ENCODE measurements at places on chromosomes 13 and 19.

- DNase-seq: no peak
These were observed 785.6 kb upstream of the KLHL1 start for GRCh38 chr13:70893832-70894231.

DNA sequence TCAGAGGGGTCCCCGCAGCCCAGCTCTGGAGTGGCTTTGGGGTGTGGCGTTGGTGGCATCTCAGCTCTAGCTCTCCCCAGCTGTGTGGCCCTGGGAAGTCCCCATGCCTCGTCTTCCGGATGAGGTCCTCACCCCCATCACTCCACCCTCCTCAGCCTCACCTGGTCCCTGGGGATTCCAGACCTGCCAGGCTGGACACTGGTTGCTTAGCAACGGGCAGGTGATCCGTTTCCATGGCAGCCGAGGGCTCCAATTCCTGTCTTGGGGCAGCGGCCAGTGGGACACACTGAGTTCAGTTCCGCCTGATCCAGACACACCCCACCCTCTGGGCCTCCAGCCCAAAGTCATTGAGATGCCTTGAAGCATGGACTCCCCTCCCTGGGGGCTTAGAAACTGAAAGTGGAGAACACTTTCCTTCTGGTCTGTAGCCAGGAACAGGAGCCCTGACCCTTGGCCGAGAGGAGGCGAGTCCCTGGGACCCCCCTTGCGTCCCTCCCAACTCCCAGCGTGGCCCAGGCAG lies 7.7 kb upstream of the MISP start:
- no peak for DNase-seq

DNA sequence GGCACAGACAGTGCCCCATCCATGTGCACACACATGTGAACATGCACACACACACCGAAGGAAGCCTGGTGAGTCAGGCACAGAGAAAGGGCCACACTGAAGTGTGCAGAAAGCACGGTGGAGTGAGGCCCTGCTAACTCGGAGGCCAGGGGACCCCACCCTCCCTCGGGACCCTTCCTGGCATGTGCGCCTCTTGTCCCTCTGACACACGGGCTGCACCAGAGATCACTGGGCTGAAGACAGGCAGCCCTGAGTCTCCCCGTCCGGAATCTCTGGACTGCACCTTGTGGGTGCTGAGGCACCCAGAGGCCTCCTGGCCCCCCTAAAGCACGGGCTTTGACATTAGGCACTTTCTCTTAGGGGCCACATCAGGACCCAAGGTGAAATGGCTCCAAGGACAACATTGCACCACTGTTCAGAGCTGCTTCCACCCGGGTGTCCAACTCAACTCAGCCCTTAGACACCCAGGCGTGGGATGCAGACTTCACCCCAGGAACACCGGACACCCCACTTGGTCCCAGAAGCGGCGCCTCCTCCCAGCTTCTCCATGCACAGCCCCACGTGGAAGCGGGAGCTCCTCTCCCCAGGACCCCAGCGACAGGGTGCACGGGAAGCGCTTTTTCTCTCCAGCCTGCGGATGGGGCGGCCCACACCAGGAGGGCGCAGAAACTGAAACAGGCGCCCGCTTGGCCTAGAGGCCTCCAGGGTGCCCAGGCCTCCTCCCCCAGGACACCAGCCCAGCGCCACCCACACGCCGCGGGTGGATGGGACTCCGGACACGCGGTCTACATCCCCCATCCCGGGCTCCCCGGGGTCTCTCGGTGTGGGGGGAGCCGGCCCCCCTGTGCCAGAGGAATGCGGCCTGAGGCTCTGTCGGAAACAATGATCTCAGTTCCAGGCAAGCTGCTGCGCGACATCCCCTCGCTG lies 90.2 kb downstream of the SPACA7 start:
- no peak for DNase-seq

DNA sequence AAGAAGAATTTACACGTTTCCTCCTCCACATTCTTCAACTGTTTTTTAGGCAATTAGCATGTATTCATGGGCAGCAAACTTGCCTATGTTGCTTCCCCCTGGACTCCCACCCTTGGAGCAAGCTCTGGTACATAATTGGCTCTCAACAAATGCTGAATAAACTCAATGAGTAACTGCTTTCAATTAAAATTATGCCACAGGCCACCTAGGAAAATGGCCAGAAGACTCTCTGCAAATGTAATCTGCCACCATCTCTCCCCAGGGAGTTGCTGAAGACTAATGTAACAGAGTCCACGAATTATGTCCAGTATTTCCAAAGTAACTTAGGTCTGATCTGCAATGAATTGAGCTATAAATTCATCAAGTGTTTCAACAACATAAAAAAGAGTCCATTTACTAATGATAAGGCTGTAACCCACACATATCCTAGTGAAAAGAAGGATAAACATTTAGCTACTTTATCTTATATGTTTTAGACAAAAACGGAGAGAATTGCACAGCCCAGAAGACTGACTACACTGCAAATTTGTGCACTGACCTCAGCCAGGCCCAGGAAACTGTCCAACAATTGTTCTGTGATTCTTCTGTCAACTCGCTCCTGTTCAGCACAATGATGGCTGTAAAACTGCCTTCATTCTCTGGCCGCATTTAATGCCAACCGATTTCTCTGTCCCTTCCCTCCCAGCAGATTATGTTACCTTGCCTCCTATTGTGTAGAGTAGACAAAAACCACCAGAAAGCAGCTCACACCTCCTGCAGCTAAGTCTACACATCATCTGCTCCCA lies 808.6 kb upstream of the ARGLU1 start:
- no peak for DNase-seq

DNA sequence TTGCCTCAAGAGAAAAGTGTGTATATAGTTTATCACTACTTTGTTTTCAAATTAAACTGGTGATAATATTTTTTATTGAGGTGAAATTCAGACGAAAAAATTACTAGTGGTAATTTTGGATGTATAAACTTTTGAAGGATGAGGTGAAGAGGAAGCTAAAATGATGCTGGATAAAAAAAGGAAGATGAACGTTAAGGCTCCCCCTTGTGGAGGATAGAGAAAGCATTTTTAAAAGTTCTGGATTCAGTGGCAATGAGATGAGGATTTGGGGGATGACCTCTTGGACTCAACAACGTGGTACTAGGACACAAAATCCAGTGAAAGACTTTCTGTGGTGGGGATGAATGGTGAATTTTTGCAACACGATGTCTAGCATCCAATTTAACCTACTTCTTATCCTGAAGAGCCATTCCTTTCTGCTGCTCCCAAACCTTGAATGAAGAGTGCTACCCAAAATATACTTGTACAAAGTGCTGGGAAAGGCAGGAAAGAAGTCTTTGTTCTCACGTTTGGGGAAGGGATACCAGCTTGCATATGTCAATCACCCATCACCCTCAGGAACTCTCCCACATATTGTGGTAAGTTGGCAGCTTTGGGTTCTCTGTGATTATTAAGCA lies 7.3 kb upstream of the SIGLEC5 start:
- DNase-seq: no peak

DNA sequence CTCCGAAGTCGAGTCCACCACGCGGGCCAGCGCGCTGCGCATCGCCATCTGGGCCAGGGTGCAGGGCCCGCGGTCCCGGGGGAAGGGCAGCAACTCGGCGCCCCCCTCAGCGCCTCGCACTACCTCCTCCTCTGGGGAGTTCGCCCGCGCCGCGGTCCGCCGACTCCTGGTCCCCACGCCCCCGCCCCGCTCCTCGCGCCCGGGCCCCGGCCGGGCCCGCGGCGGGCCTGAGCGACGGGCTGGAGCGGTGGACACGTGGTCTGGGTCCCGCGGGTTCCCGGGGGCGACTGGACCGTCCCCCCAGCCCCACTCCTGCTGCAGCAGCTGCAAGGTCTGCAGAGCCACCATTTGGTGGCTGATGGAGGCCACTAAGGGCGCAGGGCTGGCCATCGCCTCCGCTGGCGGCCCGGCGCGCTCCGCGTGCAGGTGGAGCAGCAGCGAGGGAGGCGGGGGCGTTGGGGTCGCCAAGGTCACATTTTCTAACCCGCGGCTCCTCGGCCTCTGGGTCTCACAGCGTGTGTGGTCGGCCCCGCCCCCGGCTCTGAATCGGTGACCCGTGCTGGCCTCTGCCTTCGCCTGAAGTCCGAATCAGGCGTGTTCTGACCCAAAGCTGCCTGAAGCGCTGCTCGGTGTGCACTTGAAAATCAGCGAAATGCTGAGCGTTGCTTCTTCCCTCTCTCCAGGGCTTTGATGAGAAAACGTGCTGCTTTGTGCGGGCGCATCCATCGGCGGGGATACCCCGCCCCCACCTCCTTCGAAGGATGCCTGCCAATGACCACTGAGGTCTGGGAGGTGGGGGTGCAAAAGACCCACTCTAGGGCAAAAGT lies at the start of gene DLEU7:
DLEU7 (minus strand) TSS at position 436 of the 827 bp plus-strand sequence; CDS start at position 390, 46 bp downstream.
- peak; percentile 26 for DNase-seq

GRCh38 chr13:109205315-109205714 lies 575.9 kb downstream of the MYO16 start:
- no peak for DNase-seq

DNA sequence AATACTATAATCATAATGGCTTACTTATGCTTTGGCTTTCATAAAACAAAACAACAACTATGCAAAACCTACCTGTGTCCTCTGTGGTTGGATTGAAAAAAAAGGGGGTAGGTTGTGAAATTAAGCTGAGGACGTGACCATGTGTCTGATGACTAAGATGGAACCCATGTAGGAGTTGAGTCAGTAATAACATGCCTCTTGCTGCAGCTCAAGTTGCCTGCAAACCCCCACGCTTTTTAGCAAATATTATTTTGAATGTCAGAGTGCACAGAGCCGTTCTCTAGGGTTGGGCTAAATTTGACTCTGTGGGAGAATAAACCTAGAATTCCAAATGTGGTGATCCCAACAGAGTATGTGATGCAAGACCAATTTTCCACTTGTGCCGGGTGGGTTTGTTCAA lies 209.3 kb downstream of the KCNRG start:
- no peak for DNase-seq

- DNase-seq: no peak
These were observed 781.0 kb upstream of the ARGLU1 start for GRCh38 chr13:107348925-107349324.

- no peak for DNase-seq
These were observed 1124.9 kb downstream of the DIAPH3 start for GRCh38 chr13:59038824-59039223.

GRCh38 chr13:98685146-98685545 lies 67.3 kb downstream of the SLC15A1 start:
- no peak for DNase-seq

- DNase-seq: no peak
These were observed 333.7 kb upstream of the NBEA start for GRCh38 chr13:34608331-34608730.

Measured in D341Med (cell line).